Hepatocyte (in vitro differentiated cells): ENCODE measurements at places on chromosomes 11 and 22. TPM values are rescaled to one million over a fixed set of nuclear protein-coding genes. Genes with fewer than 3 reads are reported as not detected.

DNA sequence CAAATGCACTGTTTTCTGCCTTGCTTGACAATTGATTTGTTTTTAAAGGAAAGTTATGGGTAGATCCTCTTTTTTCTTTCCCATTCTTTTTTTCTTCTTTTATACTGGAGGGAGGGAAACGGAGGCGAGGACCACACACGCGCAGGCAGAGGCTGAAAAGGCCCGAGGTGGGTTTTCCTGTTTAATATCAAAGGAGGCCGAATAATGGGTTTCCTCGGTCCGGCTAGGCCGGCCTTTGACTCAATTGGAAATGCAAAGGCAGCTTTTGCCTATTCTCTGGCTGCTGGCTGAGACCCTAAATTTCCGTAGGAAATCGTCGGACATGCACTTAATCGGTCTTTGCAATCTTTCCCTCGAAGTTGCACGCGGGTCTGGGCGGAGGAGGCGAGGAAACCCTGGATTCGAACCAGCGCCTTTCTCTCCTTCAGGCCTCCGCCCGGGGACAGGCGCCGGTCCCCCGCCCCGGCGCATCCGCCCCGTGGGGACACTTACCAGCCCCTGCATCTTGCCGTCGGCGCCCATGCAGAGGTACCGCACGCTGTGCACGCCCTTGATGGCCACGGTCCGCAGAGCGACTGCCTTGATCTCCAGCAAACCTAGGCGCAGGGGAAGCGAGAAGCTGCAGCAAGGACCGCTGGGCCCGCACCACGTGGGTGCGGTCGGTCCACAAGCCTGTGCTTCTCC lies 911 bp downstream of the FGF19 start:
- H3K4me1 ChIP-seq, result peaks cover 54% of the 10 kb centered on the region
- H3K36me3 ChIP-seq, result no peaks in the 10 kb centered on the region
- H3K27ac ChIP-seq, result no peak overlapping the region
- no peak overlapping the region for H3K4me3 ChIP-seq
- DNase-seq, result no peak

DNA sequence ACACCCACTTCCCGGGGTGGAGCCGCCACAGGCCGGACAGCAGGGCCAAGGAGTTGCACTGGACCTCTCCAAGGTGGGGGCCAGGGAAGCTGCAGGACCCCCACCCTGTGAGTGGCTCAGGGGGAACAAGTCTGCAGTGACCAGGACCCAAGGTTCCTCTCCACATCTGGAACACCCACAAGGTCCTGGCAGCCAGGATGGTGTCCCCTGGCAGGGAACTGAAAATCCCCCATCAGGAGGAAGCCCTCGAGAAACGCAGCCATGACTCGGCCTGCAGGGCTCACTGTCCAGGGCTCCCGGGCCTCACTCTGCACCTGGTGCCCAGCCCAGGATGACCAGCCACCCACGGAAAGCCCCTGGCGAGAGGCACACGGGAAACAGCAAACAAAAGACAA lies 11.5 kb downstream of the RNH1 start:
- no peak overlapping the region for H3K4me3 ChIP-seq
- no peaks in the 10 kb centered on the region for H3K4me1 ChIP-seq
- H3K27ac ChIP-seq, result no peak overlapping the region
- no peak for DNase-seq

- no peaks in the 10 kb centered on the region for H3K4me1 ChIP-seq
- DNase-seq, result no peak
- H3K27me3 ChIP-seq, result no peaks in the 10 kb centered on the region
- no peak overlapping the region for H3K27ac ChIP-seq
- no peaks in the 10 kb centered on the region for H3K36me3 ChIP-seq
Observed at GRCh38 chr11:109902764-109903433, 190.3 kb upstream of the ZC3H12C start.

- H3K27ac ChIP-seq, result no peak overlapping the region
- H3K4me3 ChIP-seq, result no peak overlapping the region
- no peaks in the 10 kb centered on the region for H3K36me3 ChIP-seq
Observed at GRCh38 chr11:7385532-7385931, 99.8 kb upstream of the OLFML1 start.

GRCh38 chr11:15988693-15989231 lies 367.6 kb downstream of the SOX6 start:
- no peaks in the 10 kb centered on the region for H3K4me1 ChIP-seq
- no peak overlapping the region for H3K4me3 ChIP-seq
- DNase-seq, result no peak
- H3K27me3 ChIP-seq, result no peaks in the 10 kb centered on the region

DNA sequence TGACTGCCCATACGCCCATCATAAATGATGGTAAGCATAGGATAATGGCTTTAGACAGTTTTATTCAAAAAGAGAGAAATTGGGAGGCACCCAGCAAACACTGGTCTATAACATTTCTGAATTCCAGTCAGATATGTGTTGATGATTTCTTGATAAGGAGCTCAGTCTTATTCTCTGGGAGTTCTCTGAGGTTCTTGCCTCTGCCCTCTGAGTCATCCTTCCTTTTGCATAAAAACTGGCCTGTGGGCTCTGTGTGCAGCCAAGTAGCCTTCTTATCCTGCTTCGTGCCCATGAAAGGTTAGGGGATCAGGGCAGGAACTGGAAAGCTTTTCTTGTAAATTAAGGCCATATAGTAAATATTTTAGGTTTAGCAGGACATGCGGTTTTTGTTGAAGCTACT lies 48.9 kb downstream of the FAR1 start:
- no peaks in the 10 kb centered on the region for H3K36me3 ChIP-seq
- H3K4me1 ChIP-seq, result no peaks in the 10 kb centered on the region
- no peaks in the 10 kb centered on the region for H3K27me3 ChIP-seq

DNA sequence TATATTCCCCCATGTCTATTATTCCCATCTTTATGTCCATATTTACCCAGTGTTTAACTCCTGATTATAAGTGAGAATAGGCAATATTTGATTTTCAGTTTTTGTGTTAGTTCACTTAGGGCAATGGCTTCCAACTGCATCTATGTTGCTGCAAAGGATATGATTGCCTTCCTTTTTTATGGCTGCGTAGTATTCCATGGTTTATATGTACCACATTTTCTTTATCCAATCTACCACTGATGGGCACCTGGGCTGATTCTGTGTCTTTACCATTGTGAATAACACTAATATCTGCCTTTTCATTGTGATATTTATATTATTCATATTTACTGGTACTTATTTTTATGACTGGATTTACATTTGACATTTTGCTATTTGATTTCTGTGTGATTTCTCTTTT lies 649.6 kb downstream of the NTM start:
- DNase-seq, result no peak
- no peak overlapping the region for H3K4me3 ChIP-seq
- no peaks in the 10 kb centered on the region for H3K36me3 ChIP-seq
- H3K27me3 ChIP-seq, result no peaks in the 10 kb centered on the region

DNA sequence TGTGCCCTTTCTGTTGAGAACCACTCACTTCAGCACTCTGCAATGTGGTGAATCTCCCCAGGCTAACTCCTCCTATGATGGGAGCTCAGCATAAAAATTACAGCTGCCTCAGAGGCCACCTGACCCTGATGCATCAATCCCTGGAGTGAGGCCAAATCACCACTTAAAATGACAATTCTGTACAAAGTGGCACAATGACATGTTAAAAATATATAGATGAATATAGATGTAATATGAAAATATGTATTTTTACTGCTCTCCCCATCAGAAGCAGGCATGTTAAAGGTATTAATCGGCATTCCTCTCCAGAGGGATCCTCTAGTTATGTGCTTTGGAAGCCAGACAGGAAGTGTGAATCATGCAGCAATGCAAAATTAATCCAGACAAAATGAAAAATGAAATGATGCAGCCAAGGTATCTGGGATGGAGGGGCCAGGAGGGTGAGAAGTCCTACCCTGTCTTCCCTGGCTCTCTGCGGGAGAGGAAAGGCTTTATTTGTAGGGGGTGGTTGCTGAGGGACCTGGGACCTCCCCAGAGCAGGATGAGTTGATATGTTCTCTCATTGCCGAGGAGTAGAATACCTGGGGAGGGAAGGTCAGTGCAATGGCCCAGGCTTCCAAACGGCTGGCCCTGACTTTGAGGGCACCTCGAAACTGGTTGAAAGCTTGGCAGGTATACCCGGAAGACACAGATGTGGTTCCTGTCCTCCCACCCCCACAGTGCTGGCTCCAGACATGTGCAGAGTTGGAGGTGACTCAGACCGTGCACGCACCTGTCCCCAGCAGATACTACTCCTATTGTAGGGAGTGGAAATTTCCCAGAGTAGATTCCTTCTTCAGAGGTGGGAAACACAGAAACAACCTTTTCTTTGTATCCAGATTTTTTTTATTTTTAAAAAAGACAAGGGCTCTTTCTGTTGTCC lies 347.9 kb upstream of the NCAM1 start:
- peaks cover 9% of the 10 kb centered on the region for H3K4me1 ChIP-seq
- no peak for DNase-seq
- no peaks in the 10 kb centered on the region for H3K36me3 ChIP-seq
- H3K27me3 ChIP-seq, result no peaks in the 10 kb centered on the region
- peak overlapping the region; percentile 7 for H3K27ac ChIP-seq

- H3K4me1 ChIP-seq, result no peaks in the 10 kb centered on the region
- H3K36me3 ChIP-seq, result no peaks in the 10 kb centered on the region
- no peak overlapping the region for H3K4me3 ChIP-seq
- H3K27me3 ChIP-seq, result no peaks in the 10 kb centered on the region
Observed at GRCh38 chr11:72546866-72547265, 112.5 kb upstream of the CLPB start.

GRCh38 chr11:43579171-43579918 lies 101.2 kb upstream of the HSD17B12 start:
- peak; percentile 40 for DNase-seq
- peaks cover 16% of the 10 kb centered on the region for H3K4me1 ChIP-seq
- no peaks in the 10 kb centered on the region for H3K36me3 ChIP-seq
- H3K27ac ChIP-seq, result no peak overlapping the region
- peaks cover 95% of the 10 kb centered on the region for H3K27me3 ChIP-seq
- peak overlapping the region; percentile 67 for H3K4me3 ChIP-seq

- no peaks in the 10 kb centered on the region for H3K4me1 ChIP-seq
- DNase-seq, result no peak
- no peaks in the 10 kb centered on the region for H3K27me3 ChIP-seq
- H3K27ac ChIP-seq, result no peak overlapping the region
- H3K36me3 ChIP-seq, result no peaks in the 10 kb centered on the region
- no peak overlapping the region for H3K4me3 ChIP-seq
Observed at GRCh38 chr11:16809886-16810668, 71.6 kb downstream of the C11orf58 start.

DNA sequence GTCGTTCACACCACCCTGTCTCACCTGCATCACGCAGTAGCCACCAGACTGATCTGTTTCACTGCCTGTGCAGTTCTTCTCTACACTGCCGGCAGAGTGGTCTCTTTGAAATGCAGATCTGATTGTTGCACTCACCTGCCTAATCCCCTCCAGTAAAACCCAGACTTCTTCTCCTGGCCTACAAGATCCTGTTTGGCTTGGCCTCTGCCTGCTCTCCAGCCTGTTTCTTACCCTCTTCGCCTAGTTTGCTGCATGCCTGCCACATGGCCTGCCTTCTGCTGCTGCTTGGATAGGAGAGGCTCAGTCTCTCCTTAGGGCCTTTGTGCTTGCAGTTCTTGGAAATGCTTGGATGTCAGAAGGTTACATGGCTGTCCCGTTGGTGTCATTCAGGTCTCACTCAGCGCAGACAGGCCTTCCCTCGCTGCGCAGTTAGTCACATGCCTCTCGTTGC lies 42.0 kb downstream of the PACS1 start:
- no peak overlapping the region for H3K4me3 ChIP-seq
- H3K4me1 ChIP-seq, result peaks cover 44% of the 10 kb centered on the region
- DNase-seq, result no peak
- no peaks in the 10 kb centered on the region for H3K27me3 ChIP-seq
- H3K36me3 ChIP-seq, result no peaks in the 10 kb centered on the region

- H3K36me3 ChIP-seq, result no peaks in the 10 kb centered on the region
- H3K4me1 ChIP-seq, result peaks cover 33% of the 10 kb centered on the region
- DNase-seq, result no peak
- no peak overlapping the region for H3K4me3 ChIP-seq
Observed at GRCh38 chr11:2732261-2732939, 32.6 kb upstream of the KCNQ1OT1 start.

- H3K27ac ChIP-seq, result no peak overlapping the region
- peaks cover 17% of the 10 kb centered on the region for H3K4me1 ChIP-seq
- no peaks in the 10 kb centered on the region for H3K27me3 ChIP-seq
- no peaks in the 10 kb centered on the region for H3K36me3 ChIP-seq
- no peak for DNase-seq
Observed at GRCh38 chr11:69435161-69435986, 46.1 kb upstream of the LINC01488 start.

GRCh38 chr22:47206666-47207218 lies 444.3 kb downstream of the TBC1D22A start:
- DNase-seq, result no peak
- H3K4me3 ChIP-seq, result no peak overlapping the region
- H3K36me3 ChIP-seq, result no peaks in the 10 kb centered on the region
- no peaks in the 10 kb centered on the region for H3K27me3 ChIP-seq

COMMD9 gene
- 95.3 and 96.9 TPM in 2 replicates for polyA plus RNA-seq

BARX2 gene
- polyA plus RNA-seq, result 0.77 and 1.0 TPM in 2 replicates

TSPAN18 gene
- 21.5 and 25.1 TPM in 2 replicates for polyA plus RNA-seq

RIMBP3B gene
- 0.02 TPM in 1 of 2 replicates, not detected in the other for polyA plus RNA-seq

LTO1 gene
- polyA plus RNA-seq, result 12.6 and 19.6 TPM in 2 replicates

DGCR6 gene
- polyA plus RNA-seq, result 6.8 and 8.9 TPM in 2 replicates

LAYN gene
- polyA plus RNA-seq, result 7.5 and 7.7 TPM in 2 replicates

TEX12 gene
- not detected in 2 replicates for polyA plus RNA-seq

MEN1 gene
- 49.1 and 49.9 TPM in 2 replicates for polyA plus RNA-seq

P4HA3 gene
- 2.3 and 2.9 TPM in 2 replicates for polyA plus RNA-seq

TEX54 gene
- polyA plus RNA-seq, result 1.8 and 3.5 TPM in 2 replicates
